ENCODE measurements at places on chromosomes 1 and 21.

DNA sequence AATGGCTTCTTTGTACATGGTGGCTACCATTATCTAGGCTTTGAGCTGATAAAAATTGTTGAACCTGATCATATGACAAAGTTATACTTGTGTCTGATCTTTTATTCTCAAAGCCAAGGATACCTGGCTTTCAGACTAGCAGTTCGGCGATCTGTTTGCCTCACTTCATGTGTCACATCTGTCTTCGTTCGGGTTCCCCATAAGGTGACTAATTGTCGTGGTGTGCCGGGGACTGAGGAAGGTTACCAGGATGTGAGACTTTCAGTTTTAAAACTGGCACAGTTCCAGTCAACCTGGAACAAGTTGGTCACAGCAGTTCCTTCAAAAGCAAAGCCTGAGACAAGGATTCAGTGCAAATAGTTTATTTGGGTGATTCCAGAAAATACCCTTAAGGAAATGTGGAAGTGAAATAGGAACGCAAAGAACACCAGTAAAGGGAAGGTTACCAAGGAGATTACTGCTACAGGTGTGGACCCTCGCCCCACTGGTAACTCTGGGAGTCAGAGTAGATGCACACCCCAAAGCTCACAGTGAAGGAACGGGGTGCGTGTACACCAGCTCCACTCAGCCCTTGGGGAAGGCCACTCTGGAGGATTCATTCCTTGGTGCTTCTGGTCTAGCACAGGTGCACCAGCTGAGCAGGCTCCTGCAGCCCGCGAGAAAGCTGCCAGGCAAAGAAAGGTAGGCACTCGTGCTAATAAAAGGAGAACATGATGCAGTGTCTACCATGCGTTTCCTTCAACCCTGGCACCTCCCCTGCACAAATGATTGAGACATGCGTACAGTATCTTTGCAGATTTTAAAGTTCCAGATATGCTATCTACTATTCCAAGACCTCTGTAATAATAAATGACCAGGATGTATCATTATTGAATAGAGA, 69.0 kb downstream of the VWA5B1 start:
- DNase-seq, result no peak

- DNase-seq, result no peak
Measured at GRCh38 chr1:64513545-64513944, 43.6 kb downstream of the CACHD1 start.

DNA sequence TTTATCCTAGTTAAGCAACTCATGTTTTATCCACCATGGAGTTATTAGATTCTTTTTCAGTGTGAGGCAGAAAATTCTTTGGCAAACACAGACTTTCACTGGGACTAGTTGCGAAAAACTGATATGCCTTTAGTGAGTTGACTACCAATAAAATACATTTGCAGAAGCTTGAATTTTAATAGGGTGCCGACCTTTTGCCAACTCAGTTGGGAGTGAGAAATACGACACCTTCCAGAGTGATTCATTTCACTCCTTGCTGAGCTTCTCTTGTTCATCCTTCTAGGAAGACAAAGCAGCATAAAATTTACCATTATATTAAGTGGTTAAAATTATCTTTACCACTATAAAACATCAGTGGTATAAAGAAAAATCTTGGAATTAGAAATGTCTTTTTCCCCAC, 1.2 kb upstream of the KRTAP23-1 start:
- no peak for DNase-seq

GRCh38 chr1:11354893-11355553, 82.0 kb downstream of the UBIAD1 start:
- no peak for DNase-seq

GRCh38 chr1:41564741-41565475, 80.4 kb upstream of the EDN2 start:
- DNase-seq, result no peak

- DNase-seq, result no peak
Measured at GRCh38 chr1:203346060-203346768, 4.7 kb downstream of the FMOD start.

- no peak for DNase-seq
Measured at GRCh38 chr21:37837381-37837780, 78.9 kb downstream of the KCNJ6 start.

DNA sequence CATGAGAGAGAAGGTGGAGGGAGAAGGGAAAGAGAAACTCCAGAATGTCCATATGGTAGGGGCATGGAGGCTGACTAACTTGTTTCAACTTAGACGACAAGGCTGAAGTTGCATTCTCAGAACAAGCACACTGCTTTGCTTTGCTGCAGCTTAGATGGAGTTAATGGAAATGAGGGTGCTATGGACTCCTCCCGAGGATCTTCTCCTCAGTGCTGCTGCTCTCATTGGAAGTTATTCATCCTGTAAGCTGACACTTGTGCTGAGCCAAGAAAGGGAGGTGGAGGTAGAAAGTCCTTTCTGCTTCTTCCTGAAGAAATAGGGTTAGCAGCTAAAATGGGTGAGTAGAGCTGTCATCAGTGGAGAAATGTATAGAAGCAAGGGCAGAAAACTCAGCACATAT, 215.3 kb downstream of the SEC16B start:
- no peak for DNase-seq

DNA sequence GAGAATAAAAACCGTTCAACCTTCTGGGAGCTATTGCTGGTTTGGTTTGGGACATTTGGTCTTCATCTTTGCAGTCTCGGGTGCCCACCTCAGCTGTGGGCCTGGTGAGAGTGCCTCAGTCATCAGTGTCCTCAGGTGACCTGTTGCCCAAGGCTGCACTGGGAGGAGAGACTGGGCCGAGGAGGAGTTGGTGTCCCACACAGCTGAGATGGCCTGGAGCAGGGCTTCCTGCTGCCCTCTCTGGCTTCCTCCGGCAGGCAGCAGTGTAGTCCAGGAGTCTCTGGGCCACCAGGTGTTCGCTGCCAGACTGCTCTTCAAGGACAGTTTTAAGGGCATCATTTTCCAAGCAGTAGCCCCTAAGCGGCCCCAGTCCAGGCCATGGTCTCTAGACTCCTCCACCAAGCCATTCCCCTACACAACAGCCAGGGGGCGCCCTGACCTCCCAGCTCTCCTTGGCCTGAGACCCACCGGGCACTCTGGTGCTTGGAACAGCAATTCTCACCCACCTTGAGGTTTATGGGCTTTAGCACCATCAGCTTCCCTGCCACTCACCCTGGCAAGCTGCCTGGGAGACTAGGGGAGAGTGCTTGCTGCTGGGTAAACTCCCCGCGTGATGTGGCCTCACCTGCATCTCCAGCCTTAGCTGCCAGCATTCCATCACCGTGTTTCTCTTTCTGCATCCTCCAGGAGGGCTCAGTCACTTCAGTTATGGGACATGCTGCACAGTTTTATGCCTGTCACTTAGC, 9.1 kb upstream of the SYTL1 start:
- DNase-seq, result no peak

Measured in NCI-H526 treated with DMSO at 0.1 percent for 48 hours (cell line).